ENCODE measurements at places on chromosomes 5 and 9.

GRCh38 chr9:92706218-92706940 lies 36.4 kb upstream of the IPPK start:
- DNase-seq: no peak

- peak; percentile 6 for DNase-seq
Measured at GRCh38 chr5:13749766-13750165, 194.7 kb downstream of the DNAH5 start.

- DNase-seq: no peak
Measured at GRCh38 chr5:72586788-72587530, 79.7 kb upstream of the ZNF366 start.

DNA sequence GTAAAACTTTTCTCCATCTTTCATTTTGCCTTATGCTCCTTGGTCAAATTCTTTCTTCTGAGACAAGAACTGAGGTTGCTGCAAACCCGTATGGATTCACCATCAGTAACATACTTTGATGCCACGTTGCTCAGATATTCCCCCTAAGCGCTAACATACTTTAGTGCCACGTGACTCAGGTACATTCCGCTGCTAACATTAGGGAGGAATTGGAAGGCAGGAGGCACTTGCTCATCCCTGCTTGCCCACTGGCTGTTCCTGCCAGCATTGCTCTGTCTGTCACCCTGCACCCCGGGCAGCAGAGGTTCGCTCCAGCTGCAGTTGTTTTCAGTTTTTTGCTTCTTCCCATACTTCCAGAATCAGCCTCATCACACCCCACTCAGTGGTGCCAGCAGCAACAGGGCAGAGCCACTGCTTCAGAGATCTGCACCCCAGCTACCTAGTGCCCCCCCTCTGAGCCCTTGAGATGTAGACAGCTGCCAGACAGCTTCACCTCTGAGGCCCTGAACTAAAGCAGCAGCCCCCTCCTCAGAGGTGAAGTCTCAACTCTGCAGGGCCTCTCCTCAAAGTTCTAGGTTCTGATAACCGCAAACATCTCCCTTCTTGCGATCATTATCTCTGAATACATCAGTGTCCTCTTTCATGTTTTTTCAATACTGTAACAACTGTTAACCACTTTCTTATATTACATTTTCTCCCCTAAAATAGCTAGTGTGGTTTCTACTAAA lies 228.0 kb upstream of the KIF2A start:
- DNase-seq: no peak
